ENCODE measurements at places on chromosomes 6 and 20.

GRCh38 chr6:96834070-96834469 lies 3.2 kb downstream of the GPR63 start:
- no peak for DNase-seq

- no peak for DNase-seq
Measured at GRCh38 chr6:36563237-36563927, 16.1 kb upstream of the STK38 start.

GRCh38 chr20:37147250-37147649 lies 31.9 kb upstream of the RPN2 start:
- DNase-seq = no peak

- no peak for DNase-seq
Measured at GRCh38 chr6:286681-287488, 5.4 kb upstream of the DUSP22 start.

DNA sequence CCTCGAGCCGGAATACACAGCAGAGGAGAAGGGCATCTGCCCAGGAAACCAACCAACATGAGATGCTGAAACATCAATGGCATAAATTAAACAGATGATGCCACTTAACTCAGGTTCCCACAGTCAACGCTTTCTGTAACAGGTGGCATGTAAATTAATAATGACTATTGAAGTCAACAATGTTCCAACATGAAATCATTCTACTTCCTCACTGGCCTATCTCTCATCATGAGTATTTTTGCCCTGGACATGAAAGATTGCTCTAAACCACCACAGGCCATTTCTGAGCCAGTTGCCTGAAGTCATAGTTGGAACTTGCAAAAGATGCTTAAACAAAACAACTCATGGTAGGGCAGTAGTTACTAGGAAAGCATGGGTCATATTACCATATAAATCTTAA lies 397.9 kb upstream of the JARID2 start:
- no peak for DNase-seq

GRCh38 chr20:45840700-45841198 lies 7.2 kb downstream of the SNX21 start:
- DNase-seq = no peak

GRCh38 chr6:152360034-152360433 lies 277.1 kb downstream of the SYNE1 start:
- DNase-seq = no peak

DNA sequence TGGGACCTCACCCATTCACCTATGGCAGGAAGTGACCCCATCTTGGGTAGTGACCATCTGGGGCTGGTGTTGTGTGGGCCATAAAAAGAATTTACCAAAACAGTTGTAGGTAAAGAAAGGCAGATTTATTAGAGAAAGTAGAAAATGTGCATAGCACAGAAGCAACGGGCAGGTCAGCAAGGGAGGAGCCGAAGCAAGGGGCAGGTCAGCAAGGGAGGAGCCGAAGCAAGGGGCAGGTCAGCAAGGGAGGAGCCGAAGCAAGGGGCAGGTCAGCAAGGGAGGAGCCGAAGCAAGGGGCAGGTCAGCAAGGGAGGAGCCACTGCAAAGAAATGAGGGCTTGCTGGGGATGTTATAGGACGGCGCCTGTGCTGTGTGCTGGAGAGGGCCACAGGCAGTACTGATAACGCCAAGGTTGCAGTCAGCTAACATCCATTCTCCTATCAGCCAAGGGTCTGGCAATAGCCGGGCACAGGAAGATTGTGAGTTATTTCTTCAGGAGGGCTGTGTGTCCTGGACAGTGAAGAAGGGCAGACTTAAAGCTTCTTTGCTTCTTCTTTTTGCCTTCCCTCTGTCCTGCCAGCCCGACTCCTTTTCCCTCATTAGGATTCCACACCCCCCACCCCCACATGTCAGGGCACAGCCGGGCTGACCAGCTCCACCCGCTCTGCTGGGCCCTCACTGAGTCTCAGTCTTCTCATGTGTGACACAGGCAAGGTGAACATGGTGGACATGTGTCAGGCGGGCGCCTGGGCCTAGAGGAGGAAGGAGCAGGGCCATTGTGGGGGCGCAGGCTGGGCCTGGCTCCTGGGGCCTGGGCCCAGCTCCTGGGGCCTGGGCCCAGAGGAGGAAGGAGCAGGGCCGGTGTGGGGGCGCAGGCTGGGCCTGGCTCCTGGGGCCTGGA lies 31.6 kb upstream of the CHRNA4 start:
- DNase-seq = no peak

DNA sequence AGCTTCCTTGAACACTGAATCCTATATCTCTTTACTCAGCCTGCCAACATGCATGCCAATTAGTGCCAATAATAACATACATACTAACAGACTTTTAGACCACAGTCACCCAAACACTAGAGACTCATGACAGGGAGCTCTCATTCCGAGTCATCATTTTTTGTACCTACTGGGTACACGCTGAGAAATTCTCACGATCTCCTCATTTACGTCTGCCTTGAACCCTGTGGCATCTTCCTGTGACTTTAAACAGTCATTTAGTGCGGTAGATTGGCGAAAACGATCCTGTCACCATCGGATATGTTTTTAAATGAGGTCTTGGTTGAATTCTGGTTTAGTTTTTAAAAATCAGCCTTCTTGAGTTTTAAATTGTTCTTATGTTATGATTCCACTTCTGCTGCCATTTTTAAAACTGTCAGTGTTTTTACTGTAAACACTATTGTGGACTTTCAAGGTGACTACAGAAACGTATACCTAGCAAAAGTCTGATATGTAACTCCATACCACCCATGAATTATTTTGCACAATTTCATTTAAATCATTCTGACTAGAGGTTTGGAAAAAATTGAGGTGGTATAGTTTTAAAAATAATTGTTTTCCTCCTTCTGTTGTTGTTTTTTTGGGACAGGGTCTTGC lies 275.4 kb downstream of the TSHZ2 start:
- no peak for DNase-seq

DNA sequence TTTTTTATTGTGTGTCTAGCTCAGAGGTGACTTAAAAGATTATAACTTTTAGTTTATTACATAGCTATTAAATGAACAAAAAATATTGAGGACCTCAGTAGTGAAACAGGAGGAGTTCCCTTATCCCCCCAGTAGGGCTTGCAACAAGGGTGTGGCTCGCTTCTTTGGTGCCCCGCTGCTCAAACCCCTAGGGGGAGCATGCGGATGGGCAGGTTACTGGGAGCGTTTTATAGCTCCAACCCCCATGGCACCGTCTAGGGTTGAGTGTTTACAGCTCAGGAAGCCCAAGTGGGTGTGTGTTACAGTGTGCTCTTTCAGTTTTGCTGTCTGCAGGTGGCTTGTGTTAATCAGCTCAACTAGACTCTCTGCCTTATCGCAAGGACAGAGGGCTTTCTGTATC lies 1513.7 kb downstream of the GRIK2 start:
- no peak for DNase-seq

DNA sequence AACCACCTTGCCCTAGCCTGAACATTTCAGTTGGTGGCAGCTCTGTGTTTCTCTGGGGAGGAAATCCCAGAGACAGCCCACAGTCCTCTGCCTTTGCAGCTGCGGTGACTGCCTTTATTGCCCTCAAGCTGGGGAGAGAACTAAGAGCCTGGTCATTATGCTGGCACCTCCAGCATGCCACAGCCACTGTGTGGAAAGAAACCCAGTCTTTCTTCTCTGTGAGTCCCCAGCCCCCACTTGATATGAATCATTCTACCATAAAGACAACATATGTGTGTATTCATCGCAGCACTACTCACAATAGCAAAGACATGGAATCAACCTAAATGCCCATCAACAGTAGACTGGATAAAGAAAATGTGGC lies 82.3 kb upstream of the RNF217 start:
- DNase-seq = no peak

DNA sequence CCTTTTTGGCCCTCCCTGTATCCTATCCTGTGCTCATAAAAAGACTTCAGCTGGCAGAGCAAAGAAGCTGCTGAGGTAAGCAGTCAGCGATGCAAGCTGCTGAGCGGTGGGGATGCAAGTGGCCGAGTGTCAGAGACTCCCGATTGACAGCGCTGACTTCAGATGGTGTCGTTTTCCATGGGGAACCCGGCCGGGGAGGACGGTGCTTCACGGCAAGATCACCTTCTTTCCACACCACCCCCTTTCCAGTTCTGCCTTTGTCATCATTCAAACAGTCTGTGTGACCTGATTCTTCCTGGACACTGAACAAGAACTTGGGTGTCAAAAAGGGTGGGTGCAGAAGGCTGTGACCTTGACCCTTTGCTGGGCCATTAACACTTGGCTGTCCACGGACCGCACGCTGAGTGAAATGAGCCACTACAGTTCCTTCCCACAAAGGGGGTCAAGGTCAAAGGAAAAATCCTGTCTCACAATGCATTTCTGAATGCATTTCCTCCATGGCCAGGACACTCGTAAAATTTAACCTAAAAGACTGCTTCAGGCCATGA lies 52.9 kb upstream of the UNC93A start:
- no peak for DNase-seq

GRCh38 chr20:4154958-4155411 lies 139.6 kb upstream of the RNF24 start:
- DNase-seq = no peak

- no peak for DNase-seq
Measured at GRCh38 chr6:35354361-35355135, 12.2 kb downstream of the PPARD start.

- DNase-seq = no peak
Measured at GRCh38 chr6:140208286-140208685, 833.8 kb upstream of the CITED2 start.

- DNase-seq = no peak
Measured at GRCh38 chr6:112286010-112286409, 31.6 kb upstream of the LAMA4 start.

DNA sequence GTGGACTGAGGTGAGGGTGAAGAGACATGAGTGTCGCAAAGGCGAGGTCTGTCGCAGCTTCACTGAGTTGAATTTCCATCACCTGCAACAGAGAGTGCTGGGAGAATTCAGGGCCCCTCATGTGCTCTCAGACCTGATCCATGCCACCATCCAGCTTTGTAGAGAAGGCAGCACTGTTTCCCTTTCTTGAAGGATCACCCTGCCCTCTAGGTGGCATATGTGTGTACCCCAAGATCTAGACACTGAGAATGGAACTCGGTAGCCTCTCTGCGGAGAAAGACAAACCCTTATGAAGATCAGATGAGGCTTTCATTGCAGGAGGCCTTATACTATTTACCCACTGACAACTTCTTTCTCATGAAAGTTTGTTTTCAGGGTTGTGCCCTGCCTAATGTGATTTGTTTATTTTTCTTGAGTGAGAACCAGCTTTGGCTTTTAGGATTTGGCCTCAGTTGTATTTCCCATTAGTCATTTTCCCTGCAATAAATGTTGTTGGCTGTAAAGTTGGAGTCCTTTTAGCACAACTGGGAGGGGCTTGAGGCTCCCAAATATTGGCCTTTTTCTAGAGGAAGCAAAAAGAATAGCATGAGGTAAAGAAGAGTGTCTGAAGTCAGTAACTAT lies 811.3 kb downstream of the DHX35 start:
- no peak for DNase-seq

GRCh38 chr6:52640916-52641315 lies 30.0 kb upstream of the TMEM14A start:
- DNase-seq = no peak

GRCh38 chr20:47043086-47043485 lies 148.4 kb downstream of the EYA2 start:
- DNase-seq = no peak

GRCh38 chr6:136546331-136546730 lies 3.9 kb downstream of the MAP7 start:
- no peak for DNase-seq

GRCh38 chr6:53273370-53273769 lies 75.4 kb downstream of the ELOVL5 start:
- no peak for DNase-seq

Measured in kidney epithelial cell (primary cell).